Stimulated activated CD8-positive, alpha-beta memory T cell treated with anti-CD3 and anti-CD28 coated beads, Interleukin-2, amount 100 ng/mL, for 1 hour (primary cell): ENCODE measurements at places on chromosomes 7 and 10.

GRCh38 chr10:132735923-132736391, 50.0 kb downstream of the NKX6-2 start:
- DNase-seq, result no peak

- no peak for DNase-seq
Measured at GRCh38 chr10:35340975-35341374, 4.7 kb downstream of the CCNY start.

DNA sequence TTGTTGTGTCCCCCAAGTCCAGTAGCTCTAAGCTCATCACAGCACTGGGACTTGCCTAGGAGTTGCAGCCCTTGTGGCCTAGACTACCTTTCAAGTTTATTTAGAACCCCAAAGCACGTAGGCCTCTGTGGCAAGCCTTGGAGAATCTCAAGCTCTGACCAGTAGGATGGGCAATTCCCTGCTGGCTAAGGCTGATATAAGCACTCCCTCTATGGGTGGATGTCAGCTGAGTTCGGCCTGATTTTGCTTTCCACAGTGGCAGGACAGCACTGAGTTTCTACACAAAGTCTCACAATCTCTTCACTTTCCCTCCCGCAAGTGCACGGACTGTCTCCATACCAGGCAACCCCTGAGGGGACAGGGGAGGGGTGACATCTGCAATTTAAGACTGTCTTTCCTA, 886.4 kb upstream of the LRRN3 start:
- no peak for DNase-seq

DNA sequence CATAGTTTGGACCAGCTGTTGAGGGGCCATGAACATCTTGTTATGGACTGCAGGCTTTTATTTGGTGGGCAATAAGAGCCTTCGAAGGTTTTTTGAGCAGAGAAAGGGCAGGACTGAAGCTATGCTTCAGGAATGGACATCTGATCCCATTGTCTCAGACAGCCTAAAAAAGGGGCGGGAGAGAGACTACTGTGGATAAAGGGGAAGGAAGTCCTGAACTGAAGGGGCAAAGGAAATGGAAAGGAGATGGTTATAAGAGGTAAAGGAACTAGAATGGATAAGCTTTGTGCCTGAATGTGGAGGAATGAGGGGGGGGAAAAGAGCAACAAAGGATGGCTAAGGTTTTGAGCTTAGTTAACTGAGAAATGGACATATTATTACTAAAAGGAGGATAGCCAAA, 172.5 kb downstream of the SKAP2 start:
- no peak for DNase-seq

DNA sequence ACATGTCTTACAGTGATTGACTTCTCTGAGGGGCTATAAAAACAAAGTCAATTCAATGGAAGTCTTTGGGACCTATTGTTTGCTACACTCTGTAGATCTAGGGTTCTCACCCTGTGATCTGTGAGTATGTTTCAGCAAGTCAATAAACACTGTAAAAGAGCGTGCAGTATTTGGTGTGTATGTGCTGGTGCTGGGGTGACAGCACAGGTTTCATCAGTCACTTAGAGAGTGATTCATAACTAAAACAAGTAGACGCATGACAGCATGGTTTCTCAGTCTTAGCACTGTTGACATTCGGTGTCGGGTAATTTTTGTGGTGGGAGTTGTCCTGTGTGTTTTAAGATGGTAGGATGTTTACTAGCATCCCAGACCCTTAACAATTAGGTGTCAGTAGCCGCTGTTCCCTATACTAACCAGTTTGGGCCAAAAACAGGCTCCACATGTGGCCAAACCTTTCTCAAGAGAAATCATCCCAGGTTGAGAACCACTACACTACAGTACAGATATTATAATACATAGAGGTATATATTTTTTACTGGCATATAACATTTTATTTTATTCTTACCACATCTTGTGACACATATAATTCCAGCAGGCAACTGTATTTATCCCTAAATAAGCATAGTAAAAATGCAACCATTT, 411.8 kb downstream of the ARL4A start:
- DNase-seq, result no peak

GRCh38 chr7:128275681-128276080, 34.6 kb downstream of the LEP start:
- DNase-seq, result no peak

DNA sequence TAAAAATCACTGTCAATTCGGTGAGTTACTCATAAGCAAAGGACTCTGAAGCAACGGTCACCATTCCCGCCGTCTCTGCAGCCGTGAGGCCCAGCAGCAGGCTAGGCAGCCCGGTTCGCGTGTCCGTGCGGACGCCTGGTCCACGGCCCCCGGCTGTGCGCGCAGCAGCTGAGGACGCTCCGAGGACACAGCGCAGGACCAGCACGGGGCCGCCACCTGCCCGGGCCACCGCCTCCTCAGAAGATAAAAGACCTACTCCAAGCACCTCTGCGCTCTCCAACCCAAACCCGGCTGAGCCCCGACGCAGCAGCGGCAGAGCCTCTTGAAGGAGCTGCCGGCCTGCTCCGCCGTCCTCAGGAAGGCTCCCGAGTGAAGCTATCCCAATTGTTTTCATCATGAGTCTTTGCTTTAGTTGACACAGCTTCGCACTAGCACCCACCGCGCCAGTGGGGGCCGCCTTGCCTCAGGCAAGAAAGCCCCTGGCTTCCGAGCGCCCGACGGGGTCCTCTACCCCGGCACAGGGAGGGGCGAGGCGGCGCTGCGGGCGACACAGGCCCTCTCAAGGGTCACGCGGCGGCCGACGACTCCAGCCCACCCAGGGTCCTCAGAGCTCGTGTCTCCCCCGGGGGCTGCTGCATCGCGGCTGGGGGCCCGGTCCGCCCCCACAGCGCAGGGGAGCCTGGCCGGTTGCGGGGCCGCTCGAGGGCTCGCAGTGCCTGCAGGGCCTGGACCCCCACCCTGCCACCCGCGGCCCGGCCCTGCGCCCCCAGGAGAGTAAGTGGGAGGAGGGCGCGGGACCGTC, 16.9 kb upstream of the GPR146 start:
- no peak for DNase-seq

DNA sequence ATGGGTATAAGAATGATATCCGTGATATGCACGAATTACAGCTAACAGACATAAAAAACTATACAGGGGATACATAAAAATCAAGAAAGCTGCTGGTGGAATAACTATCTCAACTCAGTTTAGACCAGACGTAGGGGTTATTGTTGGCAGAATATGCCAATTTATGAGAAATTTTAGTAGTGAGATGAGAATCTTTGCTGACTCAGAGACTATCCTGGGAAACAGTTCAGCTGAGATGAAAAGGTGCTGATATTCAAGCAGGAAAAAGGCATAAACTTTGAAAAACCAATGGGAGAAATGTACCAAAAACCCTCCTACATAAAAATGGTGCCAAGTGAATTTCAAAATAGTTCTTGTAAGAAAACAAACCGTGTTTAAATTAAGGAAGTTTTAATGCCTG, 3.3 kb downstream of the MRPS33 start:
- no peak for DNase-seq

DNA sequence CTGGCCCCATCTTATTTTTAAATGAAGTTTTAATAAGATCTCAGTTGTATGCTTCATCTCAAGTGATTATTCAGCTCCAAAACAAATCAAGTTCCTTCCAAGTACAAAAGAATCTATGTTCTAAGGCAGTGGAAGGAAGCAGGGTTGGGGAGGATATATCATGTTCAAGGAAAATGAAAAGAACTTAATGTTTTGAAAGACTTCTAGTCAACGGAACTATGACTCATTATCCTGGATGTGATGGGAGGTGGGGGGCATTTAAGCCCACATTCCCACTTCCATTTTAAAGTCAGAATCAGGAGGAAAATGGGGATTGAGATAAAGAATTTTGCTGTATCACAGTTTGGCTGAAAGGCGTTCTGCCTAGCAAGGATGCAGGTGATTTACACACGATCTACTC, 59.4 kb downstream of the FANK1 start:
- DNase-seq, result no peak

DNA sequence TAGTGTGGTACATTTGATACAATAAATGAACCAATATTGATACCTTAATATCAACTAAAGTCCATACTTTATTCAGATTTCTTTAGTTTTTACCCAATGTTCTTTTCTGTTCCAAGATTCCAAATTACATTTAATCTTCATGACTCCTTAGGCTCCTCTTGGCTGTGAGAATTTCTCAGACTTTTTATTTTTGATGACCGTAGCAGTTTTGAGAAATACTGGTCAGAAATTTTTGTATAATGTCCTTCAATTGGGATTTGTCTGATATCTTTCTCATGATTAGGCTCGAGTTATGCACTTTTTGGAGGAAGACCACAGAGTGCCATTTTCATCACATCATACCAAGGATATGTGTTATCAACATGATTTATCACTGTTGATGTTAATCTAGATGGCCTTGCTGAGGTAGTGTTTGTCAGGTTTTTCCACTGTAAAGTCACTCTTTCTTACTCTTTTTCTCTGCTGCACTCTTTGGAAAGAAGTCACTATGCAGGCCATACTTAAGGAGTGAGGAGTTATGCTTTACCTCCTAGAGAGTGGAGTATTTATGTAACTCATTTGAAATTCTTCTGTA, 12.9 kb upstream of the ENTPD1 start:
- DNase-seq, result no peak

- no peak for DNase-seq
Measured at GRCh38 chr10:52571516-52572182, 200.9 kb downstream of the MBL2 start.

- no peak for DNase-seq
Measured at GRCh38 chr10:108736111-108736510, 1187.2 kb downstream of the XPNPEP1 start.

DNA sequence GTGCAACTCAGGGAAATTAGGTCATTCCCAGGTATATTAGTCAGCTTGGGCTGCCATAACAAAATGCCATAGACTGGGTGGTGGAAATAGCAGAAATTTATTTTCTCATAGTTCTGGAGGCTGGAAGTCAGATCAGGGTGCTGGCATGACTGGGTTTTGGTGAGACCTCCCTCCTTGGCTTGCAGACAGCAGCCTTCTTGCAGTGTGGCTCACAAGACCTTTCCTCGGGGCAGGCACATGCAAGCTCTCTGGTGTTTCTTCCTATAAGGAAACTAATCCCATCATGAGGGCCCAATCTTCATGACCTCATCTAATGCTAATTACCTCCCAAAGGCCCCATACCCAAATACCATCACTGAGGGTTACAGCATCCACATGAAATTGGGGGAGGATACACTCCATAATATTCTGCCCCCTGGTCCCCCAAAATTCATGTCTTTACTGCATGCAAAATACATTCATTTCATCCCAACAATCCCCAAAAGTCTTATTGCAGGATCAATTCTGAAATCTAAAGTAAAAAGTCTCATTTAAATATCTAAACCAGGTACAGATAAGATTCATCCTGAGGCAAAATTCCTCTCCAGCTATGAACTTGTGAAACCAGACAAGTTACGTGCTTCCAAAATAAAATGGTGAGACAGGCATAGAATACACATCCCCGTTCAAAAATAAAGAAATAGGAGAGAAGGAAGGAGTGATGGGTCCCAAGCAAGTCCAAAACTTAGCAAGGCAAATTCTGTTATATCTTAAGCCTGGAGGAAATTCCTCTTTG, 17.4 kb upstream of the CBLL1 start:
- no peak for DNase-seq

- no peak for DNase-seq
Measured at GRCh38 chr7:154677454-154677853, 325.5 kb downstream of the PAXIP1 start.

GRCh38 chr7:121475806-121476205, 79.7 kb upstream of the FAM3C start:
- no peak for DNase-seq

DNA sequence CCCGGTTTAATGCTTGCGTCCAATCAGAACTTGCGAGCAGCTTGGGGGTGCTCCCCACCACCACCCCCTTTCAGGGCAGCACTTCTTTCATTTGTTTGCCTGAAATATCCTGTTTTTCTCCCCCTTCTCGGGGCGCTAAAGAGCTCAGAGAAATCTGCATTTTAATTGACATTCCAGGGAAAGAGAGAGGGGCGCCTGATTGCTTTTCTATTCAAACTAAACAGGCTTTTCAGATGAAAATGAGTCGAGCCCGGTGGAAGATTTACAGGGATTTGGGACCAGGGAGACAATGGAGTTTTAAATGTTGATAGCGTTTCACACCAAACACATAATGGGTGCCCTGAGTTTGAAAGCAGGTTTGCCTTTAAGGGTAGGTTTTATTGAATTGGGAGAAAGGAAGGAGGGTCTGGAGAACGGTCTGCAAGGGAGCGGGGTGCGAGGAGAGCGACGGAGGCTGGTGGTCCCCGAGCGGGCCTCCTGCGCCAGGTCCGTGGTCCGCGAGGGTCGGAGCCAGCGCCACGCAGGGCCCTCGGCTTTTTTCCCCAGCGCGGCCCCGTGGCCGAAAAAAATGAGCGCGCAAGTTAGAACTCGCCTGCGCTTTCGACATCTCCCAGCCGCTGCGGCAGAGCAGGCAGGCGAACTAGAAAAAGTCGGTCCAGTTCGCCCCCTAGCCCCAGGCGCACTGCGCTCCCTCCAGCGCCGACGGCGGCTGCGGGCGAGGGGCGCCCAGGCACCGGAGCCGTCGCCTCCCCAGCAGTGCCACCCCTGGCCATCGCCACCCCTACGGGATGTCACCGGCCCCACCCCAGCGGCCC, 1.3 kb downstream of the FGFR2 start:
- no peak for DNase-seq

DNA sequence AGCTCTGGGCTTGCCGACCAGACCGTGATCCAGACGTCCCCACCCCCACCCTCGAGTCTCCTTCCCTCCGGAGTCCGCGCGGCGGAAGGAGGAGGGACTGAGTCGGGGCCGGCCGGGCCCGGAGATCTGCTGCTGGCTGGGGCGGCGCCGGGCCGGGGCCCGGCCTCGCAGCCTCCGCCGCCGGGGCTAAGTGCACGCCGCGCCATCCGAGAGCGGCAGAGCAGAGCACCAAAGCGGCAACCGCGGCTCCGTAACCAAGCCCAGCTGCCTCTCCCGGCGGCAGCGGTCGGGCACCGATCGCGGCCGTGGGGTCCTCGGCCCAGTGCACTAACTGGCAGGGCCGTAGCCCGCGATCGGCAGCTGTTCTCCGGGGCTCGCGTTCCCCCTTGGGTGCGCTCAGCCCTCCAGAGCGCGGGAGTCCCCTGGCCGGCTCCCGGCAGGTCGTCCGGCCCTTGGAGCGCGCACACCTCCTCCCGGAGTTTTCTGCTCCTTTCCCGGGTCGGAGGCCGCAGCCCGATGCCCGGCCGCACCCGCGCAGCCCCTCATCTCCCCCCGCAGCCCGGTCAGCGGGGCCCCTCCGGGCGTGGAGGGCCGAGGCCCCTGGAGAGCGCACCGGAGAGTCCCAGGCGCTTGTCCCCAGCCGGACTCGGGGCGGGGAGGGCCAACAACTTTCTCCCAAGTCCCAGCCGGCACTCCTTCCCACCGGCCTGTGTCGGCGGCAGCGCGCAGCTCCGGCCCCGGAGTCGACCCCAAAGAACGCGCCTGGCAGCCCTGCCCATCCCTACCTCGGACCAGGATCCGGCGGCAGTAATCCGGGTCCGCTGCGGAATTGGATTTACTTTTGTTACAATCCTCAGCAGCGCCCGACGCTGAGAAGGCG, 799 bp downstream of the VAX1 start:
- no peak for DNase-seq

GRCh38 chr7:106346678-106347217, 62.0 kb upstream of the NAMPT start:
- peak; percentile 11 for DNase-seq

- DNase-seq, result no peak
Measured at GRCh38 chr10:47444047-47444446, 39.9 kb downstream of the ANXA8 start.
